ENCODE measurements at places on chromosomes 13 and 19. TPM values are rescaled to one million over a fixed set of nuclear protein-coding genes. Genes with fewer than 3 reads are reported as not detected.

GRCh38 chr13:67168384-67168783, 61.8 kb downstream of the PCDH9 start:
- DNase-seq = no peak

DNA sequence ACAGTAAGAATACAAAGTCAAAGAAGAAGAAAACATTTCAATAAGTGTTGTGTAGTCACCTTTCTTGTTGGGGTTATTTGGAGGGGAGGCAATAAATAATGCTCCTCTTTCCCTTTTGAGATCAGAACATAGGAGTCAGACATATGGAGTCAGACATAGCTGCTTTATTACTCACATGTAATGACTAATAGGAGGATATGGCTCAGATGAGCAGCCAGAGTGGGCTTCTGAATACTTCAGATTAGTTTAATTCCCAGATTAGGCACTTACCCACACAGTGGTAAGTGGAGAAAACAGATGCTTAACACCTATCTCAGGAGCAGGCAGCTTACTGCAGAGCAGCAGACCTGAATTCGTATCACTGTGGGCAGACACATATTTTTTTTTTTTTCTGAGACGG, 31.7 kb upstream of the C1QTNF9B start:
- DNase-seq = peak; percentile 68

GRCh38 chr19:51794885-51795490, at the start of gene FPR3:
FPR3 (plus strand) TSS chr19:51795157; CDS start chr19:51823749, 28,592 bp downstream.
- DNase-seq = no peak

- DNase-seq = no peak
Observed at GRCh38 chr19:4098493-4098892, 25.4 kb downstream of the MAP2K2 start.

GRCh38 chr19:44878120-44878865, 12.8 kb upstream of the TOMM40 start:
- DNase-seq = no peak

GRCh38 chr19:48539503-48540096, 12.4 kb upstream of the SULT2B1 start:
- DNase-seq = peak; percentile 63

- DNase-seq = no peak
Observed at GRCh38 chr19:3617463-3617862, 9.1 kb downstream of the CACTIN start.

DNA sequence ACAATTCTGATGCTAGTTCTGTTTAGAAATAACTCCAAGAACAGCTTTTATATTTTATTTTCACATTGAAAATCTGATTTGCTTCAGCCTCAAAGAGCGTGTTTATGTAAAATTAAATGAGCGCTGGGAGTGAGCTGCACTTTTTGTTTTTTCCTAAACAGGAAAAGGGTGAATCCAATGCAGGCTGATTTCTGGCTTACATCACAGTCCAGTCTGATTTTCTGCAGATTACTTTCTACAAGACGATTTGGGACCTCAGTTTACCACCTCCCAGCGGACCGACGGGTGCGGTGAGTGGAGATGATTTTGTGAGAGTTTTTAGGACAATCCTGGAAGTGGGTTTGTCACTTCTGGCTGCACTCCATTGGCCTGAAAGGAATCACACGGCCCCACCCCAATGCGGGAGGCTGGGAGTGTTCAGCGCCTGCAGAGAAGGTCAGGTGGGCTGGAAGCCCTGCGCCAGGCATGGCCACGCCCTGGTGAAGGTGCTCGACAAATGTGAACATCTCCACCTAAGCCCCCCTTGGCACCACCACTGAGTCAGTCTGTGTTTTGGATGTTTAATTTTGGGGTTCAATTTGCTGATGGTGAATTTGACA, 90.1 kb downstream of the ANKRD10 start:
- no peak for DNase-seq

CTXN1 gene
- 1.6 TPM for total RNA-seq

EFNB2 gene
- total RNA-seq = 10.1 TPM

LIPE gene
- total RNA-seq = 2.8 TPM
